ENCODE measurements at places on chromosomes 1 and 21. TPM values are rescaled to one million over a fixed set of nuclear protein-coding genes. Genes with fewer than 3 reads are reported as not detected.

Gene COL18A1
- total RNA-seq: 1,199 TPM

DNA sequence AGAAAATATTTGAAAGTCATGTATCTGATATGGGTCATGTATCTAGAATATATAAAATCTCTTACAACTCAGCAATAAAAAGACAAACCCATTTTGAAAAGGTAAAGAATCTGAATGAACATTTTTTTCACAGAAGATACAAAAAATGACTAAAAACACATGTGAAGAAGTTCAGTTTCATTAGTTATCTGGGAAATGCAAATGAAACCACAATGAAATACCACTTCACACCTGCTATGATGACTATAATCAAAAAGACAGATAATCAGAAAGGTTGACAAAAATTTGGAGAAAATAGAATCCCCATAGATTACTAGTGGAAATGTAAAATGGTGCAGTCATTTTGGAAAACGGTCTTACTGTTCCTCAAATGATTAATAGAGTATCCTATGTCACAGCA, 631.0 kb downstream of the MRPL39 start:
- DNase-seq: no peak

DNA sequence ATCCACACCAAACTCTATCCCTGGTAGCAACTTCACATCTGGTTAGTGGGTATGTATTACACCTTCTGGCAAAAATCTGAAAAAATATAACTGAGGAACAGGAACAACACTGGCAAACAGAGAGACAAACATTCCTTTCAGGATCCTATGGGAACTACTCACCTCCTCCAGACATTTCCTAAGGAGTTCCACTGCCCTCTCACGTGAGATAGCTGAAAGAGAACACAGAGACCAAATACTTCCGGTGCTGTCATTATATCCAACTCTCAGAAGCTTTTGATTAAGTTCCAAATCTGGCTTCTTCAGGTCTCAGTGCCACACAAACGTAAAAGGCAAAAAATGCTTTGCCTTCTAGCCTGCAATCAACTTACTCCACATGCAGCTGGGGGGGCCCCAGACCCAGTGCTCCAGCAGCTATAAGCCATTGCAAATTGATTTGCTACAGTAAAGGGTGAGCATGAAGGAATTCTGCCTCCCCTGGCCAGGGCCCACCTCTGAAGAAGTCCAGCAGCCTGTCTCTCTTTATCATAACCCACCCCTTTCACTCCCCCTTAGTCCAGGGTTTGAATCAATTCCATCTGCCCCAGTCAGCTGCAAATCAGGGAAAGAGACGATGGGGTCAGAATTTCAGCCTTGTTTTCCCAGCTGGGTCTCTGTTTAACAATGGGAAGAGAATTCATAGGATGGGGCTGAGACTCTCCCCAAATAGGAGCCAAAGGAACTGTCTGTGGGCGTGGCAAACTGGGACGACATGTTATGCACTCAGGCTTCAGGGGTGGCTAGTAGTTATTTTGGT, 32.2 kb downstream of the TFAP2E start:
- DNase-seq: no peak

DNA sequence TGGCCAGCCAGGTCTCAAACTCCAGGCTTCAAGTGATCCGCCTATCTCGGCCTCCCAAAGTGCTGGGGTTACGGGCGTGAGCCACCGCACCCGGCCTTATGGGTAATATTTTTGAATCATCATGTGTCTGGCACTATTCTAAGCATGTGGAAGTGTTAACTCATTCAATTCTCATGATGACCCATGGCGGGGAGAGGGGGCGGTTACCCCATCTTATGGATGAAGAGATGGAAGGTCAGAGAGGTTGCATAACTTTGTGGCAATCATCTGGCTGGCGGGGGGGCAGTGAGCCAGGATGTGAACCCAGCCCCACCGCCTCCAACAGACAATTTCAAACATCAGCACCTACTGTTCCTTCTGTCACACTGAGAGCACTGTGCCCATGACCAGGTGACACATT, 11.5 kb upstream of the TAS1R2 start:
- no peak for DNase-seq

- DNase-seq: no peak
These were observed 302.5 kb downstream of the PDE4B start for GRCh38 chr1:66095190-66095589.

DNA sequence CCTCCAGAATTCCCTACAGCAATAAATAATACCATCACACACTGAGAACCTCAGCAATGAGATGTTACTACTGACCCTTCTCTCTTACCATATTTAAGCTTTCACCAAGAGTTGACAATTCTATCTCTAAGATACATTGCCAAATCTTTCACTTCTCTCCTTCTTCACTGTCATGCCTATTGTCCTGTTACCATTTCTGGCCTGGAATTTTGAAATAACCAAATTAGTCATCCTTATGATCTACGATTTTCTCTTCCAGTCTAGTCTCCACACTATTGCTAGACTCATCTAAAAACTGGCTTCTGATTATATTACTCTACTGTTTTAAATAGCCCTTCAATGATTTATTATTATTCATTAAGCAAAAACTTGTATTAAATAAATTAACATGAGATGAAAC, 656.1 kb upstream of the ADGRL4 start:
- DNase-seq: no peak

DNA sequence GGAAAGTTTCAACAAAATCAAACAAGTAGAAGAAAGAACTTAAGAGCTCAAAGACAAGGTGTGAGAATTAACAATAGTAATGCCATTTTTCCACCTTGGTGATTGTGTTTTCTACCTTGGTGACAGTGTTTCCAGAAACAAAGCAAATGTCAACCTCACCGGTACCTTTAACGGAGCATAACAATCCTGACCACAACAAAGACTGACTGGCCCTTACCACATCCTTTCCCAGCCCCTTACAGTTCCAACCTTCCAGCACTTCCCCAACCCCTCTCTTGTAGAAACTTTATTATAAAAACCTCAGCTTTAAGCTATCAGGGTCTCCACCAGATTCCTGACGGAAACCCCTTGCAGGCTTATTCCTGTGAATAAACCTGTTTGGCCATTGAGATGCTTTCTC, 16.7 kb downstream of the STYXL2 start:
- DNase-seq: no peak

Gene LENEP
- not detected for total RNA-seq

- no peak for DNase-seq
These were observed 40.5 kb downstream of the AK5 start for GRCh38 chr1:77322061-77322900.

- no peak for DNase-seq
These were observed 1401.4 kb upstream of the PRMT6 start for GRCh38 chr1:105655032-105655431.

Gene PLA2G2A
- total RNA-seq: not detected

GRCh38 chr1:6700853-6701436, 671 bp downstream of the DNAJC11 start:
- no peak for DNase-seq

Gene RASAL2
- total RNA-seq: 35.9 TPM

Gene ARMH1
- total RNA-seq: not detected

- no peak for DNase-seq
These were observed 159.0 kb upstream of the KCNJ15 start for GRCh38 chr21:38097789-38098188.

DNA sequence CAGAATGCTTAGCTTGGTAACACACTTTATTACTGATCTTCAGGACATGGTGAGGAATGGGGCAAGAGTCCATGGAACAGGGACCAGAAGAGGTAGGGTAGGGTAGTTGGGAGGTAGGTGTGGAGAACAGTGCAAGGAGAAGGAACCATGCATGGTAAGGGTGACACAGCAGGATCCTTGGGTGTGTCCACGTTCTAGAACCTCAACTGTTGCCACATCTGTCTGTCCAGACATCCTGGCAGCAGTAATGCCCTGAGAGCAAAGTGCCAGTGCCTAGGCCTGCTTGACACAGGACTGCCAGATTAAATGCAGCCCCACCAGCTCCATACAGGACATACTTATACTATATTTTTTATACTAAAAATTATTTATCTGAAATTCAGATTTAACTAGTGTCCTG, 13.9 kb downstream of the DMAP1 start:
- DNase-seq: no peak

DNA sequence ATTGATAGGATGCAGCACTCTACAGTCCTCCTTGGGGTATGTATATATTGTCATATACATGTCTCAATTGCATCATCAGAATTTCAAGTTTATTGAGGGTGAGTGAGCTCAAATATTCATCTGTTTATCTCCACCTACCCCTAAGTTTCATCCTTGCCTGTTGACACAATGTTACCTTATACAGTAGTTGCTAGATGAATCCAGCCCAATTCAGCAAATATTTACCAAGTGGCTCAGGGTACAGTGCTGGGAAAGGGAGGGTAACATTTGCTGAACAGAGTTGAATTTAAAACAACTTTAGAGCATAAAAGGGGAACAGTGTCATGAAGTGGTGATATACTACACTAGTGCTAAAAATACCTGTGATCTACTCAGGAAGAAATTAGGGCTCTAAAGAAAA, 14.4 kb downstream of the ELAVL4 start:
- DNase-seq: no peak

- no peak for DNase-seq
These were observed 107.9 kb downstream of the SUSD4 start for GRCh38 chr1:223256034-223256433.

DNA sequence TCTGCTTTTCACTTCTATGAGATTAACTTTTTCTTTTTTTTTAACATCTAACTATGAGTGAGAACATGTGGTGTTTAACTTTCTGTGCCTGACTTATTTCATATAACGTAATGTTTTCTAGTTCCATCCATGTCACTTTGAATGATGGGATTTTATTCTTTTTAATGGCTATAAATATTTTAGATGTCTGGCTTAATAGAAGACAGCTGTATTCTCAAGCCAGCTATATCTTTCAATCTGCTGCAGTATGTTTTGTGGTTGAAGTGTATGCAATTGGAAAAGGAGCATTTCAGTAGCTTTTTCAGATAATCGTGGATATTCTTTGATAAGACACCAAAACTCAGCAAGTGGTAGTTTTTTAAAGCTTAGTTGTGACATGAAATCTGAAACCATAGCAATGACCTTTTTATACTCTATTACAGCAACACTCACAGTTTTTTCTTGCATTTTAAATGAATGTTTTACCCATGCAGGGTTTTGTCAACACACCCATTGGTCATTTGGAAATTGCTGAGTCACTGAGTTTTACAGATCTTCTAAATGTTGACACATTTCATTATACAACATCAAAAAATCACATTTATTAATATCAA, 5.7 kb upstream of the SVBP start:
- no peak for DNase-seq

- DNase-seq: no peak
These were observed 8.7 kb downstream of the PADI2 start for GRCh38 chr1:17110555-17110926.

Gene ZNF496
- total RNA-seq: 55.9 TPM

- DNase-seq: no peak
These were observed 61.4 kb upstream of the VCAM1 start for GRCh38 chr1:100657876-100658715.

DNA sequence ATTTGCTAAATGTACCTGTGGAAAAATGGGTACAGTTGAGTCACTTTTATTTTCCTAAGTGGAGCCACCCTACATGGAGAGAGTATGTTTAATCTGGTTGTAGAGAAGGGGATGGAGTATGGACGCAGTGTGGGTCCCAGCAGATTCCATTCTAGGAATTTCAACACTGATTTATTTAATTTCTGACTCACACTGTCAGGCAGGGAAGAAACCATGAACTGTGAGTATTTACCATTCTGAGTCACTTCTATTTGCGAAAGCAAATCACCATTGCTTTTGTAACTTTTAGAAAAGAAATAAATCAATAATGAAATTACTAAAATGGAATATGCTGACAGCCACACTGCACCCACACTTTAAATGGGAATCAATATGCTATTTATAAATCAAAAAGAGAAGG, 339.0 kb downstream of the DSCAM start:
- DNase-seq: no peak

Gene KIF26B
- total RNA-seq: 4.0 TPM

DNA sequence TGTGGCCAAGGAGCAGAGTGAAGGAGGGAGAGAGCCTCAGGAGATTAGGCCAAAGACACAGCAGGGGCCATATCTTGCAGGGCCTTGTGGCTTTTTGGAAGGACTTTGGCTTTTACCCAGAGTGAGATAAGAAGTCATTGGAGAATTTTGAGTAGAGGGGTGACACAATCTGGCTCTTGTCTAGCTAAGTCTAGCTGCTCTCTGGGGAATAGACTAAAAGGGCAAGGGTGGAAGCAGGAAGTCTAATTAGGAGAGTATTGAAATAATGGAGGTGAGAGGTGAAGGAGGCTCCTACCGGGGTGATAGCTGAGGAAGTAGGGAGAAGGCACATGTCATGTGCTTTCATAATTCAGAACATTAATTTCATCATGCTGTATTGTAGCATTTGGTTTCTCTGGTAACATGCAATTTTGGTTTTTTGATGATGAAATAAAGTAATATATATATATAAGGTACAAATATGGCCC, 34.3 kb upstream of the KCNA3 start:
- DNase-seq: no peak

DNA sequence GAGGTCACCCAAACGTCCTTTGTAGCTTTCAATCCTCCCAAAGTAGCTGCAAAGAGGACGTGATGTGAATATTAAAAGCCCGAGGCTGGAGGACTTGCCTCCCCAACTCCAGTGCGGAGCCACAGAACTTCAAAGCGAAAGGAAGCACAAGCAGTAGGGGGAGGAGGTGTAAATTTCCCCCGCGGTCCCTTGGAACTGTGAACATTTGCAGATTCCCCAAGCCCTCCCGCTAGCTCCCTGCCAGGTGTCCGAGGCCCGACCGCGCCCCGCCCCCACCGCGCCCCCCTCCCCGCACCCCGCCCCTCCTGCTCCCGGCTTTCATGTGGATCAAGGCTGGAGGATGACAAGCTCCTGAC, 41.5 kb upstream of the HAO2 start:
- DNase-seq: no peak

All from glomerular endothelial cell (primary cell).